Hematopoietic multipotent progenitor cell (in vitro differentiated cells): ENCODE measurements at places on chromosomes 12 and 14. TPM values are rescaled to one million over a fixed set of nuclear protein-coding genes. Genes with fewer than 3 reads are reported as not detected.

HDAC7 gene
- total RNA-seq = 92.1 TPM

TSPAN9 gene
- 0.54 TPM for total RNA-seq

GRCh38 chr14:21072781-21073339, 2.8 kb downstream of the ARHGEF40 start:
- DNase-seq = no peak

ACTR10 gene
- total RNA-seq = 11.6 TPM

EIF2S3B gene
- total RNA-seq = 10.2 TPM

DNA sequence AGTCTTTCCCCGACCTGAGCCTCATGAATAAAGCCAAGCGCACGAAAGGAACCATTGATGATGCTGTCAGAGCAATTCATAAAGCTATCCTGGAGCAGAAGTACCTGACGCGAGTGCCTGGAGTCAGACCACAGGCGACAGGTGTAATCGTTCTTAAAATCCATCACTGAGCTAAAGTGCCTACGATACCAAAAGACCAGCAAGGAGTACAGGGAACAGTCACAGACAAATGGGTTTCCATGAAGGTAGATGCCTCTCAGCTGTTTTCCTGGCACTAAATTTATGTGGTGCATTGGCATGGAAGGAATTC, 1.4 kb upstream of the PCED1B start:
- no peak for DNase-seq

OLR1 gene
- not detected for total RNA-seq
